ENCODE measurements at places on chromosomes 1 and 21.

DNA sequence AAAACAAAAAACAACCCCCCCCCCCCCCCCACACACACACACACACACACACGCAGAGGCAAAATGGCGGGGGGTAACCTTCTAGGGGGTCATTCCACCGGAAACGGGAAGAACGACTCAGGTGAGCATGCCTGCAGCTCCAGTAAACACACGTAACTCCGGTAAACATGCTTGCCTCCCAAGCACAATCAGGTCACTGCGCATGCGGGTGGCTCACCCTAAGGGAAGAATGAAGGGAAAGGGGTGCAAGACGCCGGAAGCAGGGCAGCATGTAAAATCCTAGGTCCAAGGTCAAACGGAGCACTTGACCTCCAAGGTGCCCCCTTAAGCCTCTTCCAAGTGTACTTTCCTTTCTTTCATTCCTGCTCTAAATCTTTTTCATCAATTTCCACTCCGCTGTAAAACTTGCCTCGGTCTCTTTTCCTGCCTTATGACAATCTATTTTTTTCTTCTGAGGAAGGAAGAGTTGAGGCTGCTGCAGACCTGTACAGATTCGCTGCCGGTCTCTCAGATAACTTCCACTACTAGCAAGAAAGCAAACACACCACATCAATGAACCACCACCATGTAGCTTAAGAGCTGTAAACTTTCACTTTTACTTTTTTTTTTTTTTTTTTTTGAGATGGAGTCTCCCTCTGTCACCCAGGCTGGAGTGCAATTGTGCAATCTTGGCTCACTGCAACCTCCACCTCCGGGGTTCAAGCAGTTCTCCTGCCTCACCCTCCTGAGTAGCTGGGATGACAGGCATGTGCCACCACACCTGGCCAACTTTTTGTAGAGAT lies 21.0 kb upstream of the CBR3 start:
- DNase-seq: no peak

GRCh38 chr1:32525661-32526444 lies 13.4 kb upstream of the ZBTB8A start:
- no peak for DNase-seq

- DNase-seq: peak; percentile 84
These were observed 70.0 kb upstream of the BCAR3 start for GRCh38 chr1:93751377-93752250.

DNA sequence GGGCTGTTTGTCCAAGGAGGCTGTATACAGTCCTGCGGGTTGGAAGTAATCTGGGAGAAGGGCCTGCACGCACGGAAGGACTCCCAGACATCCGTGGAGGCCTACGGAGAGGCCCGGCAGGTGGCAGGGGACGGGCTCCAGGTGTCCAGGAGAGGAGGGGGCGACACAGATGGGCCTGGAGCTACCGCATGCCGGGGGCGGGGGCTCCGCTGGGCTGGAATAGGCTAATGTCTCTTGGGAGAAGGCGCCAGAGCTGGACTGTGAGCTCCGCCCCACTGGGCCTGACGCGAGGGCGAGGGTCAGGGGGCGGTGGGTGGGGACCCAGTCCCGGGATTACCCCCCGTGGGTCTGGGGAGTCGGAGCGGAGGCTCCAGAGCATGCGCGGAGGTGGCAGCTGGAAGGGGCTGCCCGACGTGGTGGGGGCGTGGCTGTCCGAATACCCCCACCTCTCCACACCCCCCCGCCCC lies 659 bp downstream of the AGO1 start:
- peak; percentile 66 for DNase-seq

- DNase-seq: no peak
These were observed 51.0 kb downstream of the RUNX3 start for GRCh38 chr1:24878775-24879742.

DNA sequence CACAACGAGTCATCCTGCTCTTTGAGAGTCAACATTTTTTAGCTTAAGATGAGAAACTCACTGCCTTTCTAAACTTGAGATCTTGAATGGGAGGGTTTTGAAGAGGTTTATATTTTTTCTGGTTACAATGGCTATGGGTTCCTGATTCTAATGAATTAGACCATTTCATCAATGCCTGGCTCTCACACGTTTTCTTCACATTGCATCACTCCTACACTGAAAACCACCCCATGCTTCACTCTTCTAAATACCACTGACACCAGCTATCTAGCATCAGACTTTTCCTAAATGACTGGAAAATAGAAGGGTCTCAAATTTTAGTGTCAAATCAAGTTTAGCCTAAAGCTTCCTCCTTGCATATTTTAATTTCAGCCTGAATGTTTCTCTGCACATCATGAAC lies 606.1 kb upstream of the USP24 start:
- no peak for DNase-seq

- DNase-seq: no peak
These were observed 1.2 kb upstream of the CPT2 start for GRCh38 chr1:53195246-53196016.

- no peak for DNase-seq
These were observed 256.8 kb upstream of the C1orf105 start for GRCh38 chr1:172163498-172164215.

- no peak for DNase-seq
These were observed 188.9 kb upstream of the TMEM51 start for GRCh38 chr1:14964711-14965055.

DNA sequence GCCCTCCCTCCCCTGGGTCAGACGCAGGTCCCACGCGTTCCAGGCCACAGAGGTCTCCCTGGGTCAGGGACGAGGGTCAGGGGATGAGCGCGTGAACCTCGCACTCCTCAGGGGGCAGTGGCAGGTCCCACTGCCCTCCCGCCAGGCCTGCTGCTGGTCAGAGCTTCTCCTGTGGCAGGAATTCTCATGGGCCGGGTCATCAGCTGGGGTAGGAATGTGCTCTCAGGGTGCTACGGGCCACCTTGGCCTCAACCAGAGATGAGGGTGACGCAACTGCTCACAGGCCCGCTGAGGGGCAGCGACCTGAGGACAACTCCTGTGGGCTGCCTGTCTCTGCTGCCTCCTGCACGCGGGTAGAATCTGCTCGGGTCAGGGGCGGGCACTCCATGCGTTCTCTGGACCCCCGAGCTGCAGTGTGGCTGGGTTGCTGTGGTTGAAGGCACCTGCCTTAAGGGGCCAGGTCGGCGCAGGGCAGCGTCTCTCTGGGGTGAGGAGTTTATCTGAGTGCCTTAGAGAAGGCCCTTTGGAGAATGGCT lies 128.8 kb downstream of the PRDM16 start:
- DNase-seq: no peak

DNA sequence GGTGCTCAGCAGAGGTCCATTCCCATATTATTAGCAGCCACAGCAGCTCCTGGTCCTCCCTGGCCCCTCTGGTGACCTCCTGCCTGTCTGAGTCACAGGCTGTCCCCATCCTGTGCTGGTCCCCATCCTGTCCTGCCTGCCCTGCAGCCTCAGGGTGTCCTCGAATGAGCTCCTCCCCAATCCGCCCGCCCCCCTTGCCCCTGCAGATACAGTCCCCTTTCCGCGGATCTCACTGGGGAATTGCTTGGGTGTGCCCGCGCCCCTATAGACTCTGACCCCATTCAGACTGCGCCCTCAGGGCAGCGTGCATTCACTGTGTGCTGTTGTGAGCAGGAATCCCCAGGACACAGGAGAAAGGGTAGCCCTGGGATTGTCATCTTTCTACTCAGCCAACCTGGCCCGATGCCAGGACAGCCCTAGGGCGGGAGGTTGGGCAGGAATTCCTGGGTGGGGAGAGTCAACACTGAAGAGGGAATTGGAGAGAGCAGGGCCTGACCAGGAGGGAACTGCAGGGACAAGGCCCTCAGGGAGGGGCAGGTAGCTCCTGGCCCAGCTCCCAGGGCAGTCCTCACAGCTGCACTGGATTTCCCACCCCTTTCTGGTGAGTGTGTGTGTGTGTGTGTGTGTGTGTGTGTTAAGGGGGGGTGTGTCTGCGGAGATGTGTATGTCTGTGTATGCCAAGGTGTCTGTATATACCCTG lies 1.1 kb upstream of the GUCA2A start:
- no peak for DNase-seq

- no peak for DNase-seq
These were observed 234.5 kb upstream of the HOOK1 start for GRCh38 chr1:59580257-59580656.

- no peak for DNase-seq
These were observed 458.7 kb upstream of the ADAMTS5 start for GRCh38 chr21:27425574-27425973.

GRCh38 chr1:7384679-7385078 lies 386.4 kb upstream of the VAMP3 start:
- peak; percentile 16 for DNase-seq
